ENCODE measurements at places on chromosomes 5 and 9.

DNA sequence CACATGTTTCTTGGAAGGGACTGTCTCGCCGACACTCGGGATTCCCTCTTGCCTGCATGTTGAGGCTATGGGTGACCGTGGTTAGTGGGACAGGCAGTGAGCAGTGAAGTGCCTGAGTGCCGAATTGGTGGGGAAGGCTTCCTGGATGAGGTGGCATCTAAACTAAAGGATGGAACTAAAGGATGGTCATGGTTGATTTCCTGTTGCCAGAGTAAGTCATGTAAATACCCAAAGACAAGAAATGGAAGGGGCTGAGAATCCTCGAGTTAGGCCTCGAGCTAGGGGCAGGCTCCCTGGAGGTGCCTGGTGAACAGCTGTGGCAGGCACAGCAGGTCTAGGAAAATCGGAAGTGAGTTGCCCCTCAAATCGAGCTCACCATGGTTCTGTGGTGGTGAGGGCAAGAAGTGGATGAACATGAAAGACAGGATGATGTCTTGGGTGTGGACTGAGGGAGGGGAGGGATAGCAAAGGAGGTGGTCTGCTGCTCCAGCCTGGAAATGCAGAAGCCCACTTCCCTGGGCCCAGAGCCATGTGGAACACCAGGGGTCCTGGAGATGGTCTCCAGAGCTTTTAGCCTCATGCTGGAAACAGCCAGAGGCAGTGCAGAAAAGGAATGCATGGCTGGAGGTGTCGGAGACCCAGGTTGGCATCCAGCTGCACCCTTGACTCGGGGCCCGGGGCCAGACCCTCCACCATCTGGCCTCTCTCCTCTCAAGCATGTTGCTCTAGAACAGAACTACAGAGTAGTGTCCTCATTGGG lies 12.2 kb downstream of the CD74 start:
- DNase-seq, result no peak

DNA sequence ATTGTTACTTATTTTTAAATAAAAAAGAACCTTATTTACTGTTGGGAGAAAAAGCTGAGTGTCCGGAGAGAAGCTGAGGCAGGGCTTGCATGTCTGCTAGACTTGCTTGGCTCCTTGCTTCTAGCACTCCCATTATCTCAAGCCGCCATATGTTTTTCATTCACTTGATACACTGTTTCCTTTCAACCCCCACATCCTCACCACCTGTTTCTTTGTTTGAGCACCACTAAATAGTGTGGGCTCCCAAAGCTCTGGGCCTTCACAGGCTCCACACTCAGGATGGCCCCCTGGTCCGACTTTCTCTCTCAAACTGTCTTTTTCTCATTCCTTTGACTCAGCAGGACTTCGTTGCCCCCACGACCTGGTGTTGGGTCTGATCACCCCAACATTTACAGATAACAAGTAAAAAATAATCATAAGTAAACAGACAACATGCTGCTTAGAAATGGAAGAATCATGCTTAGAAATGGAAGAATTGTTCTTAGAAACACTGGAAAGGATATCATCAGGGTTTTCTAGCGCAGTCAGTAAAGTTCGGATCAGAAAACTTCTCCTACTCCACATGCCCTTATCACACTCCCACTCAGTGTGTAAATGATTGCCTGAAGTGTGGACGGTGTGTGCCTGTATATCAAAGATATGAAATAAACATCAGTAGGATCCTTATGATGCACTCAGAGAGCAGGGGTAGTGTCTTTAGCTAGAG lies 58.5 kb downstream of the APTX start:
- no peak for DNase-seq

- DNase-seq, result no peak
Measured at GRCh38 chr5:124670722-124671184, 75.7 kb downstream of the ZNF608 start.

GRCh38 chr9:677461-678097 lies 163.9 kb upstream of the DMRT1 start:
- DNase-seq, result no peak

DNA sequence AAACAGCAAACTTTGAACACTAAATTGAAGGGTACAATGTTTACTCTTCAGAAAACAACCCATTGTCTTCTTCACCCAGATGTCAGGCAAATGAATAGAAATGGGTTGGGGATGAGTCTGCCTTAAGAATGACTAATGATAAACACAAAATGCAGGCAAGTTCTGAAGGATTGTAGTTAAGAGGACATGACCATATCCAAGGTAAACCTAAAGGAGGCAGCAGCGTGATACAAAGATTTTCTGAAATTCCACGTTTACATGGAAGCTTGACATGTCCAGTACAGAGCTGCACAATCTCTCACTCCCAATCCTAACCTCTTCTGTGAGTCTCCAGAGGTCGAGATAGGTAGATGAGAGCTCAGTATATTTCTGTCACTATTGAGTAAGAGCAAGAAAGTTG lies 1263.2 kb upstream of the CDH6 start:
- no peak for DNase-seq

All from activated gamma-delta T cell treated with Interleukin-2 at 50 U/mL for 16 hours (primary cell).